ENCODE measurements at places on chromosomes 6 and 20.

- DNase-seq = no peak
Observed at GRCh38 chr6:149454346-149454848, 30.4 kb downstream of the ZC3H12D start.

- no peak for DNase-seq
Observed at GRCh38 chr6:21665392-21666200, 72.0 kb downstream of the SOX4 start.

- no peak for DNase-seq
Observed at GRCh38 chr20:2995796-2996195, 47.6 kb upstream of the GNRH2 start.

DNA sequence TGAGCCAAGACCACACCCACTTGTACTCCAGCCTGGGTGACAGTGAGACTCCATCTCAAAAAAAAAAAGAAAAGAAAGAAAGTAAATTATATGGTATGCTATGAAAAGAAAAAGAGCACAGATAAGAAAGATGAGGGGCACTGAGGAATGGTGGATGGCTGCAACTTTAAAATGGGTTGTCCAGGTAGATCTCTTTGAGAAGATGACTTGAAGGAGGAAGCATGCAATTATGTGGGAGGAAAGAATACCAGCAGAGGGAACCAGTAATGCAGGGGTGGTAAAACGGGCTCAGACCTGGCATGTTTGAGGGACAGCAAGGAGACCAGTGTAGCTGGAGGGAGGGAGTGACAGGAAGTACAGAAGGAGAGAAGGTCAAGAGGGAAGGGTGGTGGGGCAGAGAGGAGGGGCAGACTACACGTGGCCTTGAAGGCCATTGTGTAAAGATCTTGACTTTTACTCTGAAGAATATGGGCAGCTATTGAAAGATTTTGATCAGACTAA, 22.3 kb downstream of the LINC00237 start:
- no peak for DNase-seq

GRCh38 chr6:159234102-159234553, 64.9 kb downstream of the FNDC1 start:
- DNase-seq = no peak

- DNase-seq = no peak
Observed at GRCh38 chr6:14455427-14455826, 337.9 kb downstream of the CD83 start.

GRCh38 chr6:159077123-159077522, 32.3 kb upstream of the TAGAP start:
- DNase-seq = no peak

GRCh38 chr6:26123947-26124780, 36.9 kb downstream of the HFE start:
- peak; percentile 27 for DNase-seq

- no peak for DNase-seq
Observed at GRCh38 chr6:157427969-157428368, 47.0 kb downstream of the ZDHHC14 start.

DNA sequence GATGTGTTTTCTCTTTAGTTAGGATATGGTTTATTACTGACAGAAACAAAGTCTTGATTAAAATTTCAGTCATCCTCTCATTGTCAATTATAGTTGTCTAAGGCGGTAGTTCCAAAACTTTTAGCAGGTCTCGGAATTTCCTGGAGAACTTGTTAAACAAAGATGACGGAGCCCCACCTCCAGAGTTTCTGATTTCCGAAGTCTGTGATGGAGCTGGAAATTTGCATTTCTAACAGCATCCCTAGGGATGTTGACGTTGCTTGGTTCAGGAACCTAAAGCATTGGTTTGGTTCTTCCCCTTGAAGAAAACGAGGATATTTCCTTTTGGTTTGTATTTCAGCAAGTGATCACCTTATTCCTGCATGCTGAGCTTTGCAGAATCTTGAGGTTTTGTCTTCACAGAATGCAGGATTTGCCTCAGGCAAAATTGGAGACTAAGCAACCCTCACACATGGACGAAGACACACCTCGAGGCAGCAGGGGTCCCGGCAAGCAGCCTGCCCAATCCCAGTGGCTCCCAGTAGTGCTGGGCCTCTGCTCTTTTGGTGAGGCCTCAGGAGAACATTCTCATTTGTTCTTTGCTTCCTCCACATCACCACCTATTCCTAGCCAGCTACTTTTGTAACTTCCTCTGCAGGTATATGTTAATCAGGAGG, 187.1 kb upstream of the PHACTR1 start:
- no peak for DNase-seq

DNA sequence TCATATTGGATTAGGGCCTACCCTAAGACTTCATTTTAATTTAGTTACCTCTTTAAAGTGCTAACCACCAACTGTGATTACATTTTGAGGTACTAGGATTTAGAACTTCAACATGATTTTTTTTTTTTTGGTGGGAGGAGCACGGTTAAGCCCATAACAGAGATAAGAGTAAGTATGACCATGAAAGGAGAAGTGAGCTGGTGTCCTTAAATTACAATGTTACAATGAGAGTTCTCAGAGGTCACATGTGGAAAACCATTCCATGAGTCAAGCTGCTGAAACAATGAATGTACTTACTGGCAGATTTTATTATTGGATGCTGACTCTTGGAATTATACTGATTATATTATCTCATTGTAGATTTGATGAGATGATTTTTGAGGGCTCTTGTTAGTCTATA, 779.3 kb upstream of the CITED2 start:
- DNase-seq = no peak

DNA sequence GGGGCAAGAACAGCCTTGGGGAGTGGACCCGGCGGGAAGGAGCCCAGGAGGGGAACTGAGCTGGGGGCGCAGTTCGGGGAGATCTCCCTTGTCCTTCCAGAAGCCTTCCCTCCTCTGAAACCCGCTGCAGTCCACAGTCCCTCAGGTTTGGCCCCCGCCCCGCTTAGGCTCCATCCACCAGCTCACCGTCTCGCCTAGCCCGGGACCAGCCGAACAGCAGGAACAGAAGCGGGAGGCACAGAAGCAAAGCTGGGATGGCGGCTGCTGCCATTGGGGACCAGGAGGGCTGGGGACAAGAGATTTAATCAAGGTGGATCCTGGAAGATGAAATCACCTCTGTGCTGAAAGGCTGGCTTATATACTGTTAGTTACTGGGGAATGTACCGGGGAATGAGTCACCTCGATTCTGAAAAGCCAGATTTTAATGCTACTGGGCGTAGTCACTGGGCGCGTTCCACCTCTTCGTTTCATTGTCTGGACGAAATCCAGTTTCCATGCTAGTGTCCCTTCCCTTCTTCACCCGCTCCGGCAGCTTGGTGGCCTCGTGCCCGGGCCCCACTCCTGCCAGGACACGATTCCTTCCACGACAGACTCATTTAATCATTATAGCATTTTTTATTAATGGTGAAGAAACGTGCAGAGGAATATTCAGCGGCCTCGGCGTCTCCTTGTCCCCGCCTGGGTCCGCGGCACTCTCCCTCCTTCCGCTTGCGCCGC, at the start of gene RAET1L:
RAET1L (minus strand) TSS at position 332 of the 717 bp plus-strand sequence; CDS start at position 271, 61 bp downstream.
- DNase-seq = no peak

- no peak for DNase-seq
Observed at GRCh38 chr20:46253391-46253790, 54.9 kb downstream of the CDH22 start.

GRCh38 chr20:57693002-57693582, 16.7 kb downstream of the PMEPA1 start:
- no peak for DNase-seq

DNA sequence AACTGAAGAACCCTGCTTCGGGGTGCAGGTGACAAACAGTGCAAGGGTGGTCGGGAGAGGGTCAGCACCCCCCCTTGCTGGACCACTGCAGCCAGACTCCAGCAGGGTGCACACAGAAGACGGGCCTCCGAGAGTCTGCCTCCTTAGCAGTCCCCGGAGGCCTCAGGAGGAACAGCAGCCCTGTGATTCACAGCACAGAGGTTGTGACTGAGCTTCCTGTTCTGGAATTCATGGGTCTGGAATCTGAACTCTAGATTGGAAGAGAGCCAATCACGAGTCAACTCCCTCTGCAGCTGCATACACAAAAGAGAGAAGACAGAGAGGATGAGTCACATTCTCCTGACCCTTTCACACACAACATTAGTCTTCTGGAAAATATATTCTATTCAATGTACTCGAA, 249.0 kb upstream of the OPRM1 start:
- no peak for DNase-seq

DNA sequence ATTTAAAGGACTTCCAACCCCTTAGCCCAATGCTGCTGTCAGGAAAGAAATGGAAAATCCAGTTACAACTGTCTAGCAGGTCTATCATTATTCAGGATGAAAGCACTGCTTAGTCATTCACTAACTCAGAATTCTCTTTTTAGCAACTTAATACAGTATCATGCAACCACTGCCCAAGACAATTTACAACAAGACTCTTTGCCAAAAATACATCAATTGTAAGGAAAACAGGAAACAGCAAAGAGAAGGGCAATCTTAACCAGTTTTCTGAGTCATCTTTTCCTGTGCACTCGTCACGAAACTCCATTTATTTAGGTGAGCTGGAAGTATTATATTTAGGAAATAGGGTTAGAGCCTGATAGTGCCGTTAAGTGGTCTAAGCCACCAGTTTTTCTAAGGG, 1197.7 kb upstream of the CITED2 start:
- DNase-seq = no peak

DNA sequence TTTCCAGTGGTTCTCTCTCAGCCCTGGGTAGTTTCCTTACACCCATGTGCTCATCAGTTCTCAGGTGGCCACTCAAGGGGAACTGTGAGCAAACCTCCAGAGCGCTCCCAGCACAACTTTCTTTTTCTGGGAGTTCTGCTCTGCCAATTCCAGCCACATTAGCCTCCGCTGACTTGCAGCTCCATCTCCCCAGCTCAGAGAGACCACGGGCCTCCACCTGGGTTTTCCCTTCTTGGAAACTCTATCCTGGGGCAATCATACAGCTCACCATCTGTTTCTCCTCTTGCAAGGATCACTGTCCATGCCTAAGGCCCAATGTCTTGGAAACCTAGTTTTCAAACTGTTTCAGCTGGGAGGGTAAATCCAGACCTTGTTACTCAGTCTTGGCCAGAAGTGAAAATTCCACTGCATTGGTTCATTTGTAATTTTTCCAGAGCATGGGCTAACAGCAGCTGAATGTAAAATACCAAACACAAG, 129.9 kb downstream of the EYA2 start:
- no peak for DNase-seq

GRCh38 chr6:52595796-52596130, 18.9 kb upstream of the TRAM2 start:
- no peak for DNase-seq

- DNase-seq = no peak
Observed at GRCh38 chr6:137126875-137127485, 46.5 kb downstream of the IL22RA2 start.

DNA sequence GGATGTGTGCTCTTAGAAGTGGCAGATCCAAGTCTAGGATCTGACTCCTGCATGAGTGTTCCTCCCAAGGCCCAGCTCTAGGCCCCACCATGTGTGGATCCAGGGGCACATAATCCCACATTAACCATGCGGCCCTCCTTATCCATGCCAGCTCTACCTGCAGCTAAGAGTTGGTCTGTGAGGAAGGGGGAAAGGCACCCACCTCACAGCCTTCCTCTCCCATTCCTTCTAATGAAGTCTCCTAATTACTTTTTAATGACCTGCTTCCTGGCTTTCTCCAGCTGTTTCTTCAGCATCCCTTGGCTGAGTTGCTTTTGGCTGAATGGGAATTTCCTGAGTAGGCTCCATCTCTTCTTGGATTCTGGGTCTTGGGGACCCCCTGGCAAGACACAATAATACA, 52.2 kb downstream of the NPEPL1 start:
- DNase-seq = no peak

- no peak for DNase-seq
Observed at GRCh38 chr20:51159303-51159702, 136.4 kb upstream of the KCNG1 start.

- no peak for DNase-seq
Observed at GRCh38 chr20:24851346-24852019, 97.6 kb upstream of the CST7 start.

- DNase-seq = no peak
Observed at GRCh38 chr20:17558941-17559304, 11.0 kb upstream of the DSTN start.

DNA sequence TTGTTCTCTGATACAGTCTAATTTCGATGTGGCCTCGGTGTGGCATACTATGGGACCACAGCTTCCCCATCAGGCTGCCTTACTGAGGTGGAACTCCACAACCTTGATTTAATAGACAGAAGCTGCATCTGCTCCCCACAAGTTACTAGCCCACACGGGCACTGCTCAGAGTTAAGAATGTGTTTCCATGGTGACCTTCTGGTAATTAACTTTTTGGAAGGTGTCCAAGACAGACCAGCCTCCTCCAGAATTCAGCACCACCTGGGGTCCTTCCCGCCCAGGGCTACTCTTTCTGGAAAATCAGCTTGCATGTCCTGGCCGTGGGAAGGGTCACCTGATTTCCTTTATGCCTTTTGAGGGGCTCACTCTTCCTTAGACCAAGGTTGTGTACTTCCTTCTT, 48.7 kb upstream of the CDH4 start:
- no peak for DNase-seq

DNA sequence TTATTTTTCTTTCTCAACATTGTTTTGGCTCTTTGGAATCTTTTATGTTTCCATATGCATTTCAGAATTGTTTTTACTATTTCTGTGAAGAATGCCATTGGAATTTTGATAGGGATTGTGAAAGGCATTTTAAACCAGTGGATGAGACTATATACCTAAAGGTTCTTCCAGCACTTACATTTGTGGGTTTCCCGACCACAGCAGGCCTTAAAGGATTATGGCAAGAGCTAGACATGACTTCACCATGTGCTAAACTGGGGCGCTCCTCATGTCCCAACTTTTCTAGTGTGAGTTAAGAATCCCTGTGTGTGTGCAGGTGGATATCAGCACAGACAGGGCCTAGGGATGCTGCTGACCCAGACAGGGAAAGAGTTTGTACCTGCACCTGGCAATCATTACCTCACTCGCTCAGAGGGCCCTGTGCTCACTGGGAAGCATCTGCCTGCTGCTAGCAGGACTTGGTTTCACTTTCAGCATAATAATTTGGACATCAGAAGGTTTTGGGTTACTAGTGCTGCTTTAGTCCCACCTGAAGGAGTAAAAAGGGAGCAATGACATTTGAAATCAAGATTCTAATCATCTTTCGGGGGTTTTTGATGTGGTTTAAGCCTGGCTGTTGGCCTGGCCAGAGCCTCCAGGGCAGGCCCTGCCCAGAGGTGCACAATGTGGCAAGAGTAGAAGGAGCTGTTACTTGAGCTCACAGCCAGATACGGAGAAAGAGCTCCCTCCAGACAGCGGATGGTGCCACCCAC, 137.1 kb downstream of the CDC5L start:
- DNase-seq = no peak

GRCh38 chr6:121748850-121749249, 313.4 kb downstream of the GJA1 start:
- no peak for DNase-seq

- DNase-seq = no peak
Observed at GRCh38 chr20:50798650-50799049, 3.8 kb downstream of the BCAS4 start.

Data from stimulated activated CD8-positive, alpha-beta memory T cell treated with anti-CD3 and anti-CD28 coated beads, Interleukin-2, amount 100 ng/mL, for 1 hour (primary cell).